ENCODE measurements at places on chromosomes 4 and X.
A peak's percentile ranks its signal among the peaks of the same experiment; 100 is the strongest.

- no peak for DNase-seq
Measured at GRCh38 chr4:165539801-165540200, 161.0 kb downstream of the CPE start.

DNA sequence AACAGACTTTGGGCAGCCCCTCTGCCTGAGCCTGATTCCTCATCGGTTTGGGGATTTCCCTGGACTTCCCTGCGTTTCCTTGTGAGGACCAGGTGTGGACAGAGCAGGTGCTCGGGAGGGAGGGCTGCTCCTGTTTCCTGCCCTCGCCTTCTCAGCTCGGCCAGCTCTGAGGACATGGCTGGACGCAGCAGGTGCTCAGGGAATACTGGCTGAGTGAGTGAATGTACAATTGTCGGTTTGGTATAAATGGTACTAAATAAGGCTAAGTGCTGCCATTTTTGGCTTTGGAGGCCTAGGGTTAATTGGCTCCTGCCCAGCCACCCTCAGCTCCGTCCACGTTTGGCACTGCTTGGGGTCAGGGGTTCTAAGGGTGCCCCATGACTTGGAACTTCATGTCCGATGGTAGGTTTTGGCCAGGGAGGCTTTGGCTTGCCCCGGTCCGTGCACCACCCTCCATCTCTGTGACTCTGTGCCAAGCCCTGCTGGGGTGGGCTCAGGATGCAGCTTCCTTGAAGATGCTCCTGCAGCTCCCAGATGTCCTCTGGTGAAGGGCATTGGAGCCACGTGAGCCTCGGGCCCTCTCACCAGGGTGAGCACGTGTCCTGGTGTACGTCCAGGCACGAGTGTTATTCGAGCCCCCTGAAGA lies 45.0 kb upstream of the NKX1-1 start:
- DNase-seq = no peak

GRCh38 chrX:72243472-72243871 lies 4.6 kb upstream of the ERCC6L start:
- no peak for DNase-seq

GRCh38 chr4:143396695-143397094 lies 60.0 kb downstream of the GAB1 start:
- no peak for DNase-seq

- DNase-seq = no peak
Measured at GRCh38 chrX:115719171-115719570, 158.2 kb downstream of the PLS3 start.

DNA sequence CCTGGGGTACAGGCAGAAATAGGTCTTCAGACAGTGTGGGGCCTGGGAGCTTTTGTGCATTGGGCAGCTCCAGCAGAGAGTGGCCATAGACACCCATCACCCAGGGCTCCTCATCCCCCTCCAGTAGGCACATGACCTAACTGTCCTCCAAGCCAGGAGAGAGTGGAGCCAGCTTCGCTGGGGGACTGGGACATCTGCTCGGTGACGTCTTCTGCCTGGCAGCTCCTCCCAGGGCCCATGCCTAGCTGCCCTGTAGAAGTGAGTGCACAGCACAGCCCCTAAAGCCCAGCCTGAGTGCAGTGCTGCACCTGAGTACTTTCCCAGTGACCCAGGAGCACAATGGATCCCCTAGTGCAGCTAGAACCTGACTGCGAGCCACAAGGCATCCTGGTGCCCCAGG lies 279.7 kb upstream of the SLC7A11 start:
- no peak for DNase-seq

GRCh38 chrX:20452487-20452886 lies 185.8 kb upstream of the RPS6KA3 start:
- no peak for DNase-seq

DNA sequence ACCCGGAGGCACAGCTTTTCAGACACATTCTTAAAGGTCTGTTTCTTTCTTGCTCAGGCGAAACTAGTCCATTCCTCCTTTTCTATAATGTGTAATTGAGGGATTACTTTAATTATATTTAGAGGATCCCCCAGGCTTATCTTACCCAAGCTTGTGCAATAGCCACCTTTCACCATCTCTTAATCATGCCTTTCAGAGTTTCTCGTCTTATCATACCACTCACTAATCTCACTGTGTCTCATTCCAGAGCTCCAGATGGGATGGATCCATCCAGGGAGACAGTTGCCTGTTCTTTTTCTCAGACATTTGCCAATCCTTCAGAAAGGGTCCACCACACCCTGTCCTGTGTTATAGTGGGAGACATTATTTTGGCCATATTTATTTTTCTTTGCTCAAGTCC lies 12.5 kb downstream of the SPARCL1 start:
- no peak for DNase-seq

DNA sequence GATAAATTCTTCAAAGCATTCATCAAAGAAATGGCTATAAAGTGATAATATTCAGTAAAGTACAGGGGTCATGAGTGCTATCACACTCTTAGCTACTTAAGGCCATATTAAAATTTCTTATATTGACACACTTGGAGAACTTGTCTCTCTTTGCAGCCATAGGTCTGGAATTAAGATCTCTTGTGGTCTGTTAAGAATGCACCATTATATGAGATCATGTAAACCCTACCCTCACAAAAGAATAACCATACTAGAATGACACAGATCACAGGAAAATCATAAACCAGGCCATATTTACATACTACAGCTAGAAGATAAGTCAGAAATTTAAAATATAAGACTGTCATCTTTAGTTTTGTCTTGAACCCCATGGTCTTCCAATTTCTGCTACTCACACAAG lies 434.3 kb downstream of the PDGFC start:
- no peak for DNase-seq

GRCh38 chrX:989959-990510 lies 222.4 kb downstream of the CRLF2 start:
- peak; percentile 61 for DNase-seq

- peak; percentile 95 for DNase-seq
Measured at GRCh38 chr4:674172-675035, at the start of the genes ATP5ME and MYL5. ATP5ME (minus strand) TSS chr4:674276; CDS start chr4:674247, 29 bp downstream. MYL5 (plus strand) TSS chr4:674542; CDS start chr4:678027, 3,485 bp downstream.

GRCh38 chr4:169627307-169627706 lies 6.9 kb downstream of the CLCN3 start:
- DNase-seq = no peak

DNA sequence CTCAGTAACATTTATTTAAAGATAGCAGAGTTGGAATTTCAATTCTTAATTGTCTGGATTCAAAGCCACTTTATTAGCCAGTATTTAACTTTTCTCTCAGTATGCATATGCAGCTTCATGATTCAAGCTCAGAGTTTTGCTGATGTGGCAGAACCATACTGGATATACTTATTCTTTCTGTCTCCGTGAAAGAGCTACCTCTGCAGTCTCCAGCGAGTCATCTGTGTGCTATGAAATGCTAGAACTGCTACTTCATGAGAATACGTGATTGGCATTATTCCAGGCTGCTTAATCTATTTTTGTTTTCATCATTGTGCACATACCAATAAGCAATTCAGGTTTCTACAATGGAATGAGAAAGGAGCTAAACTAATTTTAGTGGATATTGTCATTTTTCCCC lies 743.7 kb downstream of the C4orf33 start:
- DNase-seq = no peak

- no peak for DNase-seq
Measured at GRCh38 chr4:704198-704891, 1.3 kb upstream of the PCGF3 start.

DNA sequence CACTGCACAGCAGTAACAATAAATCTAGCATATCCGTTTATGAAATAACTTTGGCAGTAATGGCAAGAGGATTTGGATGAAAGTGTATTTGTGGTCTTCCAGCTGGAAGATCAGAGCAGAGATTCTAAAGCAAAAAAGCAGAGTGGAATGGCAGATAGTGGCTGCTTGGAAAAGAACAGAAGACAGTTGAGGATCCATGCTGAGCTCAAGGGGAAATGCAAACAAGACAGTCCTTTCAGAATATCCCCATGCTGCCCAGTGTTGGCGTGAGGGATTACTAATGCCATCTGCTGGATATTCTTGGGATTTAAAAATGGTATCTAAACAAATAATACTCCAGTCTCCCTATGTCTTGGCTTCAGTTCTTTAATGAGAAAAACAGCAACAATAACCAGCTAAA lies 629.1 kb upstream of the ATOH1 start:
- DNase-seq = no peak

GRCh38 chrX:115940888-115941332 lies 229.6 kb upstream of the AGTR2 start:
- peak; percentile 42 for DNase-seq

- DNase-seq = no peak
Measured at GRCh38 chr4:54074381-54074780, 10.0 kb upstream of the CHIC2 start.

DNA sequence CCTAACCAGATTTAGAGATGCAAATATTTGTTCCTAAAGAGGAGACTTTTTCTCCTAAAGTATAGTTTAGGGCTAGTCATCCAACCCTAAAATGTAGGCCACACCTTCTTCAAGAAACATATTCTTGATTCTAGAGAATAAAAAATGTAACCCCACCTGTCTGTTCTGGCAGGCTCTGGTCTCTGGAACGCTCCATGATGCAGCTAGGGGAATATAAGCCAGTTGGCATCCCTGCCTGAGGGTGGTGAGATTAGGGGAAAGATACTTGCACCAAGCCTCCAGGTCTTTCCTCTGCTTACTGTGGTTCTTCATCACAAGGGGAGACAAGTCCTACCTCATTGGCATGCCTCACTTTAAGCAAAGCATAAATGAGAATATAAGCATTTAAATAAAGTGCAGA lies 21.2 kb upstream of the TBC1D9 start:
- no peak for DNase-seq

- DNase-seq = no peak
Measured at GRCh38 chrX:47194194-47194787, 662 bp downstream of the UBA1 start.

GRCh38 chrX:48789366-48790220 lies 3.2 kb downstream of the GATA1 start:
- DNase-seq = no peak

- no peak for DNase-seq
Measured at GRCh38 chr4:23881052-23881501, 8.8 kb downstream of the PPARGC1A start.

- no peak for DNase-seq
Measured at GRCh38 chrX:9897761-9898161, 69.4 kb upstream of the CLDN34 start.

DNA sequence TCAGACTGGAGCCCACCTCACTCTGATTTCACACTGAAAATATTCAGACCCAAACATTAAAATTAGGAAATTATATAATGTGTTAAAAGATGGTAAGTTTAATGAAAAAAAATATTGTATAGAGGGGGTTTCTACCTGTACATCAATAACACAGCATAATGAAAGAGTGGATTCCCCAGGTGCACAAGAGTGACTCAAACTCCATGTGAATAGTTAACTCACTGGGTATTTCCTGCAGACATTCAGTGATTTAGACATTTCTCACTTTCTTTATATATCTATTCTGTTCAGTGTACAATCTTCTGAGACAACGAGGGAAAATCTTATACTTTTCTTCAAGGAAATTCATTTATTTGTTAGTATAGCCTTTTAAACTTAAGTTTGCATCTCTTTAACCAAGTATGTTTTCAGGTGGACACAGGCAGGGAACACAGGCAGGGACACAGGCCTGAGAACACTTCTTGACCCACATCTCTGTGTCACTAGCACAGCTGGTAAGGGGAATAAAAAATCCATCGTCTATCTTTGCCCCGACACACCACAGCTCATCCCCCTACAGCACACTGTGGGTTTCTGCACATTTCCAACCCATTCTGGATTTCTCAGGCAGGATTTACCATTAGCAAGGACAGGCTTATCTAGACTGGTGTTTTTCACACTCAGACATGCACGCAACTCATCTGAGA lies 525.5 kb upstream of the BOD1L1 start:
- DNase-seq = no peak

- DNase-seq = no peak
Measured at GRCh38 chr4:162681212-162681611, 485.5 kb downstream of the NAF1 start.

GRCh38 chr4:89531932-89532640 lies 224.5 kb upstream of the GPRIN3 start:
- DNase-seq = no peak

GRCh38 chrX:135974279-135974856 lies 580 bp upstream of the MMGT1 start:
- DNase-seq = peak; percentile 36

GRCh38 chr4:88097301-88097700 lies 61.1 kb downstream of the ABCG2 start:
- no peak for DNase-seq

GRCh38 chr4:43564107-43564506 lies 671.6 kb downstream of the GRXCR1 start:
- no peak for DNase-seq

DNA sequence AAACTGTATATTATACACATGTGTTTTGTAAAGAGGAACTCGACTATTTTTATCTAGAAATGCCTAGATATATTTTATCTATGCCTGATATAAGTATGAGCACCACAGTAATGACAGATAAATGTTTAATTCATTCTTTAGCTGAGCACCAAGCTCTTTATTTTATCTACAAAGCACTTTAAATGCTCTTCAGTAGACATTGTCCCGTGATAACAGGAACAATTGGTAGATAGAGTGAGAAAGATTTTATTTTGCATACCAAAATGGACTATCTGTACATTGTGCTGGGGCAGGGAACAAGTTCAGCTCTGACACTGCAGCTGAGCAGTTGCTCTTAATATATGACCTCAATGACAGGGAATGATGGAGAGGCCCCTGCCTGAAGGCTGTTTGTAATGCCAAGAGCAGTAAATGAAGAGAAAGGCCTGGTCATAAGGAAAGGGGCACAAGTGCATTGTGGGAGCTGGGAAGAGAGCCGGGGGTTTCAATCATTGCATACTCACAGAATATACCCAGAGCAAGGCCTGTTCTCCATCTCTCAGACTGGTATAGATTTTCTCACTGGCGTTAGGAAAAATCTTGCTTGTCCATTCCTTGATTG lies 57.3 kb downstream of the SEPTIN11 start:
- no peak for DNase-seq

GRCh38 chrX:153801669-153802068 lies 7.2 kb downstream of the SSR4 start:
- no peak for DNase-seq

- DNase-seq = no peak
Measured at GRCh38 chr4:73396304-73396703, 7.8 kb upstream of the ALB start.

GRCh38 chr4:77538574-77539157 lies 67.0 kb upstream of the CXCL13 start:
- DNase-seq = no peak

- no peak for DNase-seq
Measured at GRCh38 chr4:107647591-107647990, 72.4 kb downstream of the PAPSS1 start.

DNA sequence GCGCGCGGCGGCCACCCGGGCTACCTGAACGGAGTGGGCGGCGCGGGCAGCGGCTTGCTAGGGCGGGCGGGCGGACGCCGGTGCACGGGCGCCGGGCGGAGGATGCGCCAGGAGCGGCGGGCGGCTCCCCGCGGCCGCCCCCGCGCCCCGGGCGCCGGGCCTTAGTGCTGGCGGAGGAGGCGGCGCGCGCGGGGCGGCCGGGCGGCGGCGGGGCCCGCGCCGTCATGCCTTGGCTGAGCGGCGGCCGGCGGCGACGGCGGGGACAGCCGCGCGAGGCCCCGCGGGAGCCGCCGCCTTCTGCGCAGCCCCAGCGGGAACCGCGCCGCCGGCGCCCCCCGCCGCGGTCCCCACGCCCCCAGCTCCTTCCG lies 48.2 kb downstream of the CLDN34 start:
- DNase-seq = no peak
